ENCODE measurements at places on chromosomes 3 and 15.

- DNase-seq: no peak
Measured at GRCh38 chr15:59595434-59595915, 16.1 kb upstream of the GCNT3 start.

- no peak for DNase-seq
Measured at GRCh38 chr15:43406189-43406588, 35.3 kb downstream of the TUBGCP4 start.

GRCh38 chr3:181403876-181404660, 307.7 kb upstream of the SOX2 start:
- DNase-seq: no peak

GRCh38 chr15:89002830-89003229, 85.4 kb upstream of the ABHD2 start:
- DNase-seq: no peak

DNA sequence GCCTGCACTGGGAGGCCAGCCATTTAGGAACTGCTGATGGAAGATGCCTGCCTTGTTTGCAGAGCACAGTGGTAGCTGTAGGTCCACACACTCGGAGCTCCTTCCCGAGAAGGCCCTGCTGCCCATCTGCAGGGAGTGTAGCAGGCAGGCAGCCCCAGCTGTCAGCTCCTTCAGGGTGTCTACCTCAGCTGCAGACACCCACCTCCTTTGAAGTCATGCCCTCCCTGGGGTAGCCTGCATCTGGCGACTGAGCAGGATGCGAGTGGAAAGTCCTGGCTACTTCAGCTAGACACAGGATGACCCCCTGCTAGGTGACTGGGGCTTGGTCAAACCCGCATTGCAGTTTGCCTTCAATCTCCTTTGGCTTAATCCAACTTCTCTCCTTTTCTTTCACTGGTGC, 93.2 kb upstream of the TLE3 start:
- DNase-seq: no peak

GRCh38 chr15:101326462-101327146, 31.6 kb upstream of the SNRPA1 start:
- DNase-seq: no peak
